ENCODE measurements at places on chromosomes 11 and 22.
A peak's percentile ranks its signal among the peaks of the same experiment; 100 is the strongest.

DNA sequence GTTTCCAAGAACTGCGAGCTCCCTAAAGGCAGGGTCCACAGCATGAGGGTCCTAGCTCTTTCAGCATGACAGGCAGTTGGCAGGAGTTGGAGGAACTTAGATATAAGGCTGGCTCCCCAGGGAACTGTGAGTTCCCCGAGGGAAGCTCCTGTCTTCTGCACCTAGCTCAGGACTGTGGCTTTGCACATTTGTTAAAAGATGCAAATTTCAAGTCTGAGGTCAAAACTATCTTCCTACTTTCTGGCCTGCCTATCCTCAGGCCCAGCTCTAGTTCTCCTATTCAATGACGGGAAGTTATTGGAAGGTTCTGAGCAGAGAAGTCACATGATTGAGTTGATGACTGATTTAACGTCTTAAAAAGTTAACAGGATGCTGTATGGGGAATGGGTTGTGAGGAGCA is 11.7 kb upstream of the UCP3 start:
- DNase-seq, result no peak

GRCh38 chr11:47987310-47987709 is 7.0 kb downstream of the PTPRJ start:
- DNase-seq, result no peak

- DNase-seq, result no peak
Measured at GRCh38 chr22:37898441-37899181, 7.5 kb upstream of the MICALL1 start.

GRCh38 chr11:107619926-107620325 is 29.0 kb downstream of the ELMOD1 start:
- DNase-seq, result no peak

- no peak for DNase-seq
Measured at GRCh38 chr11:120908461-120909181, 115.3 kb upstream of the TBCEL start.

DNA sequence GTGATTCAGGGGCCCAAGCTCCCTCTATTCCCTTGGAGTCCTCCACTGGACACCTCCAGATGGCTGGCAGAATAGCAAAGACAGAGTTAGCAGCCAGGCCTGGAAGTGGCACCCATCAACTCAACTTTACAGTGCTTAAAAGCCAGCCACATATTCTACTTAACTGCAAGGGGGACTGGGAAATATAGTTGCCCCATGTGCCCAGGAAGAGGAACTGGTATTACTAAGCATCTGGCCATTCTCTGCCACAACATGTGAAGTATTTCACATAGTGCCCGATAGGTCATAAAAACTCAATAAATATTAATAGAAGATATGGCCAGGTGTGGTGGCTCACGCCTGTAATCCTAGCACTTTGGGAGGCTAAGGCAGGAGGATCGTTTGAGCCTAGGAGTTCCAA is 5.5 kb upstream of the IL10RA start:
- DNase-seq, result no peak

DNA sequence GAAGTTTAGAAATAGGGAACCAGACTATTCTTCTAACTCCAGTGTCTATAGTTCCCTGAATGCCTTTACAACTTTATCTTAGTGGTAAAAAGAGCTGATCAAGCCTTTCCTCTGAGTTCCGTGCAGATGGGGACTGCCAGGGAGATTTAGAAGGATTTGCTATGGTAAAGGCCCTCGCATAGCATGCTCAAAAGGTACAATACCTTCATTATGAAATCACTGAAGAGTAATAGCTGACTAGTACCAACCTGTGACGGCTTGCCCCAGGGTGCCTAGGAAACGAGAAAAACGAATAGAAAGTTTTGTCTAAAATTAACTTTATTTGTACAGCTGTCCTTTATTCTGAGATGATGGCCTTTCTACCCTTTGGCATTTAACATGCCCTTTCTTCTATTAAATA is 150.1 kb upstream of the ARHGAP42 start:
- DNase-seq, result no peak

- DNase-seq, result no peak
Measured at GRCh38 chr11:4190519-4190918, 95.9 kb downstream of the RRM1 start.

- DNase-seq, result no peak
Measured at GRCh38 chr22:49009359-49010063, 818.2 kb downstream of the BRD1 start.

GRCh38 chr11:133934599-133935550 is 21.9 kb downstream of the IGSF9B start:
- DNase-seq, result no peak

GRCh38 chr22:23145878-23146470 is 697 bp downstream of the RAB36 start:
- DNase-seq, result no peak

- DNase-seq, result no peak
Measured at GRCh38 chr11:1825039-1825740, 9.6 kb upstream of the SYT8 start.

- DNase-seq, result no peak
Measured at GRCh38 chr11:109304159-109304558, 117.8 kb upstream of the C11orf87 start.

- DNase-seq, result no peak
Measured at GRCh38 chr11:19951558-19952115, 208.6 kb downstream of the DBX1 start.

- no peak for DNase-seq
Measured at GRCh38 chr11:95058621-95059020, 8.1 kb upstream of the SRSF8 start.

GRCh38 chr11:126214441-126214840 is 2.9 kb downstream of the FAM118B start:
- DNase-seq, result no peak

DNA sequence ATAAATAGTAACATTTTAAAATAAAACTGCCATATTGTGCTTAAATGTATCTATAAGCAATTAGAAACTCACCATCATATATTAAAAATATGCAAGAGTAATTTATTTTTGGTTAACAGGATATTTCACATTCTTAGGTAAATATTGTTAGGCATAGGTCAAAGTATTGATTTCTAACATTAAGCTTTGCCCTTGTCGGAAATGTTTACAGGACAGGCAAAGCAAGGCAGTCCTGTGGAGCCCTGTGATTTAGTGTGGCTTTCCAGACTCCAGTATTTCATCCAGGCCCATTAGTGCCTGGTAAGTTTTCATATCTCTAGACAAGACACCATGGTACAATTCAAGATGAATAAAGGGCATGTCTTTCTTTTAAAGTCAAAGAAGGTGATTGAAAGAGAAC is 114.9 kb upstream of the LARGE1 start:
- DNase-seq, result no peak

DNA sequence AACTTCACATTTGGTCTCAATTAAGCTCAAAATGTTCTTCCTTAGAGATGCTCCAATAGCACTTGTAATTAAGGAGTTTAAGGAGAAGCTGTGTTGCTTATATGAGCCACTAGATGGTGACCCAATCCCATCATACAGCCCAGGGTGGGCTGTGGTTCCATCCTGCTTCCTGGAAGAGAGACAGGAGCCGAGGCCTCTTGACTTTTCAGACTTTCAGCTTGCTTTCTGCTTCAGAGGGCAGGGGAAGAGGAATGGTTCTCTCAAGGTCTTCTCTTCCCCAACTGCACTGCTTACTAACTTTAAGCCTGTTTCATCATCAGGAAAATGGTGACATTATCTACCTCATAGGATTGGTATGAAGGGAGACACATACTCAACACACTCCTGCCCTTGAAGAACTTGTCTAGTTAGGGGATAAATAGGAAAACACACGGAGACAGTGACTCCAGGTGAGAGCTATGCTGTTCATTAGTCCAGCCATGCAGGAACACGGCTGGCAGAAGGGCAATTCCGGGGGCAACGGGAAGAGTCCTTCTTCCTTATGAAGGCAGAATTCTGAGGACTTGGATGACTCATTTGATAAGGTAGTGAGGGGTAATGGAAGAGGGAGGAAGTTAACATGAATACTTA is 20.1 kb downstream of the TMEM218 start:
- DNase-seq, result no peak

DNA sequence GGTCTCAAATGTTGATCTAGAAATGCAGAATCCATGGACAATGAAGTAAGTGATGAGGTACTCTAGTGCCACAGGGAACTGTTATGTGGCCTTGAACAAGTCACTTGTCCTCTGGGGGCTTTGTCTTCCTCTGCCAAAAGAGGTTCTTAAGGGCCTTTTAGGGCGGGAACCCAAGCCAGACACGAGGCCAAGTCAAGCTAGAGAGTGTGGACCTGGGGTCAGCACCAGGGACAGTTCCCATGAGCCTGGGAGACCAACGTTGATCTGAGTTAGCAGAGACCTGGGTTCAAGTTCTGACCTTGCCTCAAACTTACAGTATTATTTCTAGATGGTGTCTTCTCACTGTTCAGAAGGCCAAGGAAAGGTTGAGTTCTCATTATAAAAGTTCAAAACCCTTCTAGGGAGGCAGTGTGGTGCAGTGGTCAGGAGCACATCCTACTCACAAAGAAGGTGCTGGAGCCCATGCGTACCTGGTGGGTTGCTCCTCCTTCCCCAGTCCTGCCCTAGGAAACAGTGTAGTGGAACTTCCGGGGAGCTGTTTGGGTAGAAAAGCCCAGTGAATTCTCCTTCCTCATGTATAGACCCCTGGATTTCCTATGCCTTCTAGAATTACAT is 121.5 kb downstream of the CHST1 start:
- DNase-seq, result peak; percentile 2

Measured in CD4-positive, CD25-positive, alpha-beta regulatory T cell (primary cell).